Left renal pelvis (tissue), 4 donors: ENCODE measurements at places on chromosomes 2 and 18.

DNA sequence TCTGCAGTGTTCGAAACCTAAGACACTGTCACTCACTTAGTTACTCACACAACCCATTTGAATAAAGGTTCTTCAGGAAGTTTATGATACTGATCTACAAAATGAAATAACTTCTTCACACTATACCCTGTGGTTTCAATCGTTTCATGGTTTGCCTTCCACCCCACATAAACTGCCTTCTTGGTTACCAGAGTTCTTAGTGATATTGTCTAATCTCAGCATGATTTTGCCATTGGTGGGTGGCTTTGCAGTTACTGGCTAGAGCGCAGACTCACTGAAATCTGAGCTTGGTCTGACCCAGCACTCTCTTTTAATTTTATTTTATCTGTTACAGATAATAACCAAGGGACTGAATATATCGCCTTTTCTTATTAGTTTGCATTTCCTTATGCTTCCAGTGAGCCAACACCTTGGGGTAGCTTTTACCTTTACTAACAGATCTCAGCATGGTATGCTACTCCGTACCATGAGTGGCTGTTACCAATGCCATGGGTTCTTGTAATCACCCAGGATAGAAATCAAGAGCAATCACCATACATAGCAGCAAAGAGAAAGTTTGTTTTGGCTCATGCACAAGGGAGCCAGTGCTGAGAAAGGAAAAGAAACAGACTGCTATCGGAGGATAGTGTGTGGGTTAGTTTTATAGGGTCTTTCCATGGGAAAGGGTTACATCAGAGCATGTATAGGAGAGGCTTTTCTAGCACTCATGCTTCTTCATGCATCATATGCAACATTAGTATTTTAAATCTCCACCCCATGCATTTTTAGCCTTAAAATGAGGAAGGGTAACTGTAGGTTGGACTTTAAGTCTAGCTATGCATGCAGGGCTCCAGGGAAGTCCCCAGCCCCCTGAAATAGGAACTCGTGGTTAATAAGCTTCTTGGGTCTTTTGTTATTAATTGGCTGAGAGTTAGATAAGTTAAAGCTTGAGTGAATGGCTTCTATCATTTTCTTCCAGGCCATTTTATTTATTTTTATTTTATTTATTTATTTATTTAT is 33.3 kb downstream of the ANXA4 start:
- no peak for DNase-seq

DNA sequence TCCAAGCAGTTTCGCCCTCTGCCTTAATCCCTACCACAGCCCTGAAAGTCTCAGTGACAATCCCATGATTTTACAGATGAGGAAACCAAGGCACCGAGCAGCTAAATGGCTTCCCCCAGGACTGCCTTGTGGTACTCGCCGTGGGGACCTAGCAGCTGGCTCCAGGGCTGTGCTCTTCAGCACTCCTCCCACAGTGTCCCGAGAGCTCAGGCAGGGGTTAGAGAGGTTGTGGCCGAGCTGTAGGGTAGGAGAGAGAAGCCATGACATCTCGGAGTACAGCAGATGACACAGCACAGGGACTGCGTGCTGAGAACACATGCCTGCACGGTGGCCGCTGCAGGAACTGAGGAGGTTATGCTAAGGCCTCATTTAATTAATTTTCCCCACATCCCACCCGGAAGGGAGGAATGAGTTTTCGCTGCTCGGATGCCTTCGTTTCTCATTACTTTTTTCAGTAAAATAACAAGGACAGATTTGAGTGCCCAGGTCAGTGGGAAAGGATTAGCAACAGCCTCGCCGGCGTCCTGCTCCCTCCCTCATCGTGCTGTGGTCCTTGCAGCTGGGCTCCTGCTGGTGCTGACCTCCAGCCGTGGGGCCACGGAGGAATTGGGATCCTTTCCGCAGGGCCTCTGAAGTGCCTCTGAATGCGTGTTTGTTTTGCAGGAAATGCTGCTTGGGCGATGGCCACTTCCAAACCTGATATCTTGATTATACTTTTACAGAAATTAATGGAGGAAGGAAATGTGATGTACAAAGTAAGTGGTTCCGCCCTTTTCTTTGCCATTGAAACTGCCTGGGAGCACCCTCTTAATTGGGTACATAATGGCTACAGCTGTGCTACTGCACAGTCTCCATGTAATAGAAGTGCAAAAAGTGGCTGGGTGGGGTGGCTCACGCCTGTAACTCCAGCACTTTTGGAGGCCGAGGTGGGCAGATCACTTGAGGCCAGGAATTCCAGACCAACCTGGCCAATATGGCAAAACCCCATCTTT is 61.2 kb downstream of the WDSUB1 start:
- no peak for DNase-seq

DNA sequence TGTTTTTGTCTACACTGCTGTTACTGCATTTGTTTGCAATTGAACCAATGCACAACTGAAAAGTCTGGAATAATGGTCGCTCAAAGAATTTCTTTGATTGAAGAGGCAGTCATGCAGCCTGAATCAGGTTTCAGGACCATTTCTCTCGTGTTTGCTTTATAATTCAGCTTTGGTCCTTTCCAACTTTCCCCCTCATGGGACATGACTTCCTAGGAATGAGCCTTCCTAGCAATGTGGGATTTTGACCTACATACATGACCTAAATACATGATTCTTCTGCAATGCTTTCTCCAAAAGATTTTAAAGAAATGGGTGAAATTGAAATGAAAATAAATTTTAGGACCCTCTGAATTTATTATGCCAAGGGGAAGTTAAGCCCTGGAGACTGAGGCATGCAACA is 197.4 kb downstream of the MREG start:
- DNase-seq, result no peak

DNA sequence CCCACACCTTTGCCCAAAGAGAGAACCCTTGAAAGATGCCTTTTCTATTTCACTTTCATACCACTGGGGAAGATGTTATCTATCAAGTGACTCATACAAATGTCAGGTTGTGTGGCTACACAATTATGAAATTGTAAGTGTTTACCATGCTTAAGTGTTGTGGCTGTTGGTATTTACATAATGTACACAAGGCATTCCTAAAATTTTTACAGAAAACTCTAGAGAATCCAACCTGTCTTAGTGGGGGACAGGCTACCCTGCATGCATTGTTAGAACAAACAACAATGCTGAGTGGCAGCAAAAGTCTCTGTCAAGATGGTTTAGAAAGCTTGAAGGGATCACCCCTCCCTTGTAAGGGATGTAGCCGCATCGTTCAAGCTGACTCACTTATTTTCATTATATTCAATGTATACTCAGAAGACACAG is 5.5 kb upstream of the MGAT4A start:
- DNase-seq, result no peak

DNA sequence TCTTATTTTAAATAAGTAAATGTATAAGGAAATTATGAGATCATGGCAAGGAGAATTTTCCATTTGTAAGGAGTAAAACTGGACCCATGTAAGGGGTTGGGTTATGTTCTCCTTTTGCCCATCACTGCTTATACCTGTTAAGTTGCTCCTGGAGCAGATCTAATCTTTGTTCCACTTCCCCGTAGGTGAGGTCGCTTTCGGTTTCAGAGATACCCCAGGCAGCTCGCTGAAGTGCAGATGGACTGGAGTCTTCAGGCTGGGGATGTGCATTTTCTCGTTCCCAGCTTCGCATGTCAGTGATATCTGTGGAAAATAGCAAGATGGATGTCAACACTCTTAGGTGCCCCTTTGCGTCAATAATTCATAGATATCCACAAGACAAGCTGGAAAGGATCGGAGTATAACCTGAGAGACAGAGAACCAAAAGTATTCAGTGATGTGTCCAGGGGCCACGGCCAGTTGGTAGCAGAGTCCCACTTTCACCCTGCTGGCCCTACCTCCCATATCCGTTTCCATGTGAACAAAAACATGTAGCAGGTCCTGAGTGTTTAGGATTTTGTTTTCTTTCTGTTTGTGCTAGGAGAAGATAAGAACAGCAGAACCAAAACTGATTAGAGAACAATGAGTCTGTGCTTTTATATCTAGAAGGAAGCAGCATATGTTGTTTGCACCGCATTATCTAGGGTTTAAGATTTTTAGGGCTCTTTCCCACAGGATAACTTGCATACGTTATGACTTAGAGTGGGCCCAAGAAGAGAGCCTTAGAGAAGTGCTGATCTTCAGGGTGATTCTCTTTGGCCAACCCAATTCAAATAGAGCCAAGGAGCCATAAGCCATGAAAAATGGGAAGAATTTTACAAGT is 36.0 kb downstream of the GCA start:
- no peak for DNase-seq

- no peak for DNase-seq
These were observed 140.7 kb downstream of the LAMA1 start for GRCh38 chr18:6976935-6977334.

DNA sequence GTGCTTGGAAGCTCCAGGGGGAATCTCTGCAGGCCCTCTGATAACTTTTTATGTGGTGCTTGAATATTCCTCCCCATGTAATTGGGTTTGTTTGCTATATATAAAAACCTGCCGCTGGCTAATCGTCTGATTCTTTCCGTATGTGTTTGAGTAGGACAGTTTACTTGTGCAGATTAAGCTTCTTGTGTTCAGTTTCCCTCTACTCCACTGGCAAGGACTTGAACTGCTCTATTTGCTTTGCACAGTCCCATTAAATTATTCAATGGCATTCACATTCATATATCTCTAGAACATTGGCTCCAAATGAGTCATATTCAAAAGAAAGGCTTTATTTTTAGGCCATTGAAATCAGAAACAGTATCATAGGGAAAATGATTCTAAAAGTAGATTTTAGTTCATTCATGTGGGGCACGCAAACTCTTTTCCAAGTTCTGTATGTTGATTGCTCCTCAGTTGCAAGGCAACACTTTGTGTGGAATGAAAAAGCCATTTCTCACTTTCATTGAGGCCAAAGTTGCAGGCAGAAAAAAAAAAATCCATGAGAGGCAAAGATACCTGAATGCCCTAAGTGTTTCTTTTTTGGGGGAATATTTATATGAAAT is 1682.3 kb upstream of the PIK3C3 start:
- DNase-seq, result no peak

DNA sequence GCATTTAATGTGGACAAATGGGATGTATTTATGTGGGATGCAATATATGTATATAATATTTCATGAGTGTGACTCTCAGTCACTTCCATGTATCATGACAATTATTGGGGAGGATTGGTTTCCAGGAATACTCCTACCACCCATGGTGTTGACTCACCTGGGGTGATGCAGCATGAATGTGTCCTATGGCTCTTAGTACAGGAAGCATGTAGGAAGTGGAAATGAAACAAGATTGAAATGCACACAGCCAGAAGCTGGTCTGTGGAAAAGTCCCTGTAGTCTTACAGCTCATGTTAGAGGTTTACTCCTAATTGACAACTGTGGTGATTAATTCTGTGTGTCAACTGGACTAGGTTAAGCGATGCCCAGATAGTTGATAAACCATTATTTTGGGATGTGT is 89.3 kb upstream of the HAAO start:
- no peak for DNase-seq

- DNase-seq, result no peak
These were observed 45.2 kb upstream of the SMAD2 start for GRCh38 chr18:47975701-47976100.

GRCh38 chr2:129870685-129871241 is 108.7 kb upstream of the RAB6C start:
- DNase-seq, result no peak

GRCh38 chr18:13003466-13003896 is 12.3 kb downstream of the CEP192 start:
- no peak for DNase-seq

- no peak for DNase-seq
These were observed 86.2 kb upstream of the THOC1 start for GRCh38 chr18:354003-354402.

GRCh38 chr2:47721296-47721695 is 61.6 kb upstream of the MSH6 start:
- no peak for DNase-seq

DNA sequence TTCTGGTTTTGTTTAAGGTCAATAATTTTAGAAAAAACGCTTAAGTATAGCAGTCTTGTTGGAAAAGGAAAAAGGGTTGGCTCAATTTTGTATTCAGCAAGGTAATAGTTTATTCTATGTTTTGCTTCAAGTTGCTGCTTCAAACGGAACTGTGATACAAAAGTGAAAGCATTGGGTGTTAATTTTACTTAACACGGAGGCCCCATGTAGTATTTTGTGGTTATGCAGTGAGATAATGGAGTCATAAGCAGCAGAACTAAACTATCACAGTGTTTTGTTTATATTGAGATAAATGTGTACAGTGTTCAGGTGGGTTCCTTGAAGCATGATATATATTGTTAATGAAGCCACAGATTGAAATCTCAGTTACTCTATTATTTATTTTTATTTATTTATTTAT is 67.0 kb upstream of the LYPD6B start:
- DNase-seq, result no peak

- no peak for DNase-seq
These were observed 33.3 kb downstream of the RTTN start for GRCh38 chr18:70172225-70172624.

- no peak for DNase-seq
These were observed 113.8 kb downstream of the THADA start for GRCh38 chr2:43481927-43482542.
